ENCODE measurements at places on chromosomes 13 and 19.

DNA sequence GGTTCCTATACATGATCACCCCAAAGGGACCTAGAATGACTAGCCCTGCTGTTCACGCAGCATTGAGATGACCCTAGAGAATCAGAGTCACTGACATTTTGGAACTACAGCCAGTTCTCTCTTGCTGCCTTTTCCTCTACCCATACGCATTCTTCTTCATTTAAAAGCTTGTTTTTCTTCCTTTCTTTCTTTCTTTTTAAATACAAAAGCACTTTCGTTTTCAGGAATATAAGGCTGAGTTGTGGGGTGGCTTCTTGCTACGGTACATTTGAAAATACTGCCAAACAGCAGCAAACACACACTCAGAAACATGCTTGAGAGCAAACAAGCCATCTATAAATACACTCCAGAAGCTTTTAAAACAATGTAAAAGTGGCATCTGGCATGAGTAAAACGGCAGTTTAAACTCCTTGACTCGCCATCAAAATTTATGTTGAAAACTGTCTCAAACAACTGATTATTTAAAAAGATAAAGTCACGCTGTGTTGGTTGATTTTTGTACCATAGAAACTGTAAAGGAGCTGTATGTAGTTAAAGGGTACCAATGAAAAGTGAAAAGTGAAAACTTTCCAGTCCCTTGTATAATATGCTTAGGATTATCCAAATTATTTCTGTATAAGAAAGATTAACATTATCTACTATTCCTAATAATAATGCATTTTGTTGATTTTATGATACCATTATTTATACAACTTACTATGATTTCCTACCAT, 95.6 kb downstream of the PCDH9 start:
- H3K4me3 ChIP-seq = no peak overlapping the region
- H3K27me3 ChIP-seq = no peaks in the 10 kb centered on the region
- peaks cover 6% of the 10 kb centered on the region for H3K4me1 ChIP-seq
- no peaks in the 10 kb centered on the region for H3K36me3 ChIP-seq
- no peak for DNase-seq
- no peak overlapping the region for H3K27ac ChIP-seq

DNA sequence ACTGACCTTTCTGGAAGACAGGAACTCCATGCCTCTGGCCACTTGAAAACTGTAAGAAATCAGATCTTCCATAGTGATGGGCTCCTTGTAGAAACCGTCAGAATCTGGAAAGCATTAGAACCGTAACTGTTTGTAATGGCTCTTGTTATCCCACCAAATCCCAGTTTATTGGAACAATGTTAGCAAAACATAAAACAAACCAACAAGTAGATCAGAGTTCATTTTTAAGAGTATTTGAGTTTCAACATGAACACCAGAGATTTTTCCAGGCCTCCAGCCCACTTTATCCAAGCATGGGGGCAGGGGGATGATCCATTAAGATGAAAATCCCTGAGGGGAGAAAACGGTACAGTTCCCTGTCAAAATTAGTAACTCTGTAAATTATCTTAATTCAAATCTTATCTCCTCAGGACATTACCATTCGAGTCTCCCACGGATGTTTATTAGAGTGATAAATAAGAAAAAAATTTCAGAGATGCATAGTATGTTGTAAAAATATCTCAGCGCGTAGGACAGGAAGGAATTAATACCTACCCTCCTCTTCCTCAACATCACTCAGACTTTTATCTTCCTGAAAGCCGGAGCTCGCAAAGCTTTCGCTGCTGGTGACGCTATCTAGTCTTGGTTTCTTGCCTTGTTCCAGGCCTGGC, 172.5 kb downstream of the FLT1 start:
- no peak overlapping the region for H3K27ac ChIP-seq
- peaks cover 3% of the 10 kb centered on the region for H3K27me3 ChIP-seq
- DNase-seq = no peak

DNA sequence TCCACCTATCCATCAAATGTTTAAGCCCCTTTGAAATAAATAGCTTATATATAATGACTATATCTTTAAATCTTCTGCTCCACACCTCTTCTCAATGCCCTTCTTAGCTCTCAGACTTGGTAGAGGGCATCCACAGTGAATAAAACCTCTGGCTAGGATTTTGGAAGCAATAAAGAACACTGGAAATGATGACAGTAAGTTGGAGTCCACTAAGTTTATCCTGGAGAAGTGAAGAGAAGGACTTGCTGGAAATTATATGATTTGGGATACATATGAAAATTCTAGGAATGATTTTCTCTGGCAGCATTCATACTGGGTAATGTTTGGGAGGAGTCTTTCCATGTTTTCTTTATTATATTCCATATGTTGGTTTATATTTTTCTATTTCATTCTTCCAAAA, 133.5 kb upstream of the KL start:
- peaks cover 2% of the 10 kb centered on the region for H3K27me3 ChIP-seq
- H3K27ac ChIP-seq = no peak overlapping the region
- no peaks in the 10 kb centered on the region for H3K4me1 ChIP-seq

- no peaks in the 10 kb centered on the region for H3K27me3 ChIP-seq
- no peak overlapping the region for H3K4me3 ChIP-seq
- no peaks in the 10 kb centered on the region for H3K36me3 ChIP-seq
- no peaks in the 10 kb centered on the region for H3K4me1 ChIP-seq
- no peak overlapping the region for H3K27ac ChIP-seq
Observed at GRCh38 chr13:93244141-93244917, 17.7 kb downstream of the GPC6 start.

- no peaks in the 10 kb centered on the region for H3K36me3 ChIP-seq
- no peak overlapping the region for H3K27ac ChIP-seq
- H3K27me3 ChIP-seq = peaks cover 39% of the 10 kb centered on the region
- no peak overlapping the region for H3K4me3 ChIP-seq
- peaks cover 11% of the 10 kb centered on the region for H3K4me1 ChIP-seq
Observed at GRCh38 chr13:113288880-113289279, 8.2 kb upstream of the LAMP1 start.

DNA sequence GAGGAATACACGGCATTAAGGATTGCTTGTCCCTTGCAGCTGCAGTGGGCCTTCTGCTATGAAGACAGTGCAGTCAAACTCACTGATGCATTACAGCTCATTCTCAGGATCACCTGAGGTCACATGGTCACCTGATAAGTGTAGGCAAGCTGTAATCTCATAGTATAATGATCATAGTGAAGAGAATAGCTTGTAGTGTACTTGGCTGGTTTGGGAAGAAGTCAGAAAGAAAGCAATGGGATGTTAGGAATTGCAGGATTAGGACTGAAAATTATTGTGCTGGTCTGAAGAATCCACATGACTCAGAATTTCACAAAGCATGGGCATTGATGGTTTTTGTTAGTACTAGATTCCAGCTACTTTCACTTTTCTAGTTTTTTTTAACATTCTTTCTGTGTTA, 76.7 kb downstream of the MBNL2 start:
- no peak for DNase-seq
- no peaks in the 10 kb centered on the region for H3K27me3 ChIP-seq
- peaks cover 1% of the 10 kb centered on the region for H3K36me3 ChIP-seq
- H3K4me3 ChIP-seq = no peak overlapping the region
- no peak overlapping the region for H3K27ac ChIP-seq

GRCh38 chr13:36377826-36378468, 31.8 kb upstream of the SPART start:
- no peak overlapping the region for H3K27ac ChIP-seq
- DNase-seq = no peak
- no peaks in the 10 kb centered on the region for H3K4me1 ChIP-seq
- H3K27me3 ChIP-seq = peaks cover under 1% of the 10 kb centered on the region
- no peak overlapping the region for H3K4me3 ChIP-seq
- H3K36me3 ChIP-seq = no peaks in the 10 kb centered on the region

- H3K4me1 ChIP-seq = peaks cover 9% of the 10 kb centered on the region
- H3K27me3 ChIP-seq = peaks cover 42% of the 10 kb centered on the region
- DNase-seq = no peak
Observed at GRCh38 chr13:23918208-23918607, 20.9 kb upstream of the C1QTNF9B start.

DNA sequence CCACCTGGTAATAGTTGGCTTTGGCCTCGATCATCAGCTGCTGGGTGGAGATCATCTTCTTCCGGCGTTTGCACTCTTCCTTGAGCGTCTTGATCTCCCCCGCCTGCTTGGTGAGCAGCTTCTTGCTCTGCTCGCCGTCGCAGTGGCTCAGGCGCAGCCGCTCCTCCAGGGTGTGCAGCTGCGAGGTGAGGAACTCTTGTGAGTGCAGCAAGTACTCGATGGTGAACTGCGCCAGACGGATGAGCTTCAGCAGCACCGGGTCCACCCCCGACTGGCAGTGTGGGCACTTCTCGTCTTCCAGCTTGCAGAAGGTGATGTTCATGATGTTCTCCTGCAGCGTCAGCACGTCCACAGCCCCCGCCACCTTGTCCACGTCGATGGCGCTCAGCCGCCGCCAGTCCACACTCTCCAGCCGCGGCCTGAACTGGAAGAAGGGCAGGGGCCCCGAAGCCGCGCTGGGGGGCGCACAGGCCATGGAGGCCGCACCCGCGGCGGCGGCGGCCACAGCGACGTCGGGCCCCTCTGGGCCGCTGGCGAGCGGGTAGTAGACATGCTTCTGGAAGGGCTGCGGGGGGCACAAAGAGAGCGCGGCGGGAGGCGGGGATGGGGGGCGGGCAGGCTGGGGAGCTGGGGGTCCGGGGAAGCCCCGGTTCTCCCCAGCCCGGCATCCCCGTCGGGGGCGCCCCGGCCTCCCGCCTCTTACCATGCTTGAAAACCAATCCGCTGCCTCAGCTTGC, 3.0 kb downstream of the DZIP1 start:
- DNase-seq = no peak
- H3K4me3 ChIP-seq = no peak overlapping the region
- H3K27me3 ChIP-seq = peaks cover 55% of the 10 kb centered on the region
- H3K4me1 ChIP-seq = peaks cover 21% of the 10 kb centered on the region

DNA sequence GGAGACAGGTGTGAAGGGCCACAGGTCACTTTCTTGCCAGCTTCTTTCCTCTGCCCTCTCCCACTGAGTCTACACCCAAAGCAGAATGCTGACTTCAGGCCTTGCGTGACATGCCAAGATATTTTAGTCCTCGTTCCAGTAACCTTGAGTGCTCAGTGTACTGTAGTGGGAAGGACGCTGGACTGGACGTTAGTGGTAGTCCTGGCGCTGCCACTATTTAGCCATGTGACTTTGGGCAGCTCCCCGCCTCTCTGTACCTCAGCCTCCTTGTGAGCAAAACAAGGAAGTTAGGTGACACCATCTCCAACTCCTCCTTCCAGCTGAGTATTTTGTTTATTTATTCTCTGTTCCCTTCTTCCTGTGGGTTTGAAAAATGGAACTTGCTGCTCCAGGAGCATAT, 86.1 kb downstream of the FRY start:
- H3K4me3 ChIP-seq = no peak overlapping the region
- H3K27me3 ChIP-seq = no peaks in the 10 kb centered on the region
- peaks cover 19% of the 10 kb centered on the region for H3K4me1 ChIP-seq
- no peak overlapping the region for H3K27ac ChIP-seq
- DNase-seq = no peak

DNA sequence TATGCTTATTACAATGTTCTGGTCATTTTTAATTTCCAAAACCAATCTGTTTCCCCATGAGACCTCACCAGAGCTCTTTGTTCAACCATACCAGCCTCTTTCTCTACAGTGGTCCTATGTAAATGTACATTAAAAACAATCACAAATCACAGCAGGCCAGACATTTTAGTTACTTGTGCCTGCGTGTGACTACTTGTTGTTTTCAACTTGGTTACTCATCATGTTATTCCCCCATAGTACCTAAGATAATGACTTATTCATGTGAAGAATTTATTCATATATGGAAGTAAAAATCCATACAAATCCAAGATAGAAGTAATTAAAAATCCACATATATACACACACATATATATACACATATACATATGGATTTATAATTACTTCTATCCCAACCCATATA, 379.6 kb downstream of the SLITRK6 start:
- H3K4me1 ChIP-seq = no peaks in the 10 kb centered on the region
- H3K27me3 ChIP-seq = no peaks in the 10 kb centered on the region
- H3K36me3 ChIP-seq = no peaks in the 10 kb centered on the region

- H3K4me1 ChIP-seq = peaks cover 52% of the 10 kb centered on the region
- H3K27ac ChIP-seq = no peak overlapping the region
- peaks cover 4% of the 10 kb centered on the region for H3K36me3 ChIP-seq
- peaks cover 2% of the 10 kb centered on the region for H3K27me3 ChIP-seq
- H3K4me3 ChIP-seq = no peak overlapping the region
Observed at GRCh38 chr13:30303269-30303668, 4.1 kb downstream of the KATNAL1 start.

DNA sequence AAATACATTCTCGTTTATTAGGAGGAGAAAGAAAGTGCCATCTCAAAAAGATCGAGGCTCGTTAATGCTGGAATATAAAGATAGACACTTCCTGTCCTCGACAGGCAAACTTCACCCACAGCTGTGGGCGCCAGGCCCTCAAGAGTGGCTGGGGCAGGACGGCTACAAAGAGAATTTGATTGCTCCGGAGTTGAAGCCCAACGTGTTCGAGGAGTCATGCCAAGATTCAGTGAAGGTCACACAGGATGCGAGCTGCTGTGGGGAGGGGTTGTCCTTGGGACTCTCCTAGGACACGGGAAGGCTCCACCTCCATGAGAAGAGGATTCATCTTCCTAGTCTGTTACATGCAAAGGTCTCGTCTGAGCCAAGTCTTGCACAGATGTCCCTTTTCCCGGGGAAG, 16.3 kb upstream of the PTPRS start:
- DNase-seq = no peak
- no peaks in the 10 kb centered on the region for H3K4me1 ChIP-seq
- no peaks in the 10 kb centered on the region for H3K27me3 ChIP-seq
- H3K27ac ChIP-seq = no peak overlapping the region
- H3K4me3 ChIP-seq = no peak overlapping the region

GRCh38 chr13:112069845-112070251, 2.9 kb downstream of the SOX1 start:
- peaks cover 7% of the 10 kb centered on the region for H3K36me3 ChIP-seq
- peaks cover 5% of the 10 kb centered on the region for H3K4me1 ChIP-seq
- DNase-seq = no peak
- no peak overlapping the region for H3K4me3 ChIP-seq

DNA sequence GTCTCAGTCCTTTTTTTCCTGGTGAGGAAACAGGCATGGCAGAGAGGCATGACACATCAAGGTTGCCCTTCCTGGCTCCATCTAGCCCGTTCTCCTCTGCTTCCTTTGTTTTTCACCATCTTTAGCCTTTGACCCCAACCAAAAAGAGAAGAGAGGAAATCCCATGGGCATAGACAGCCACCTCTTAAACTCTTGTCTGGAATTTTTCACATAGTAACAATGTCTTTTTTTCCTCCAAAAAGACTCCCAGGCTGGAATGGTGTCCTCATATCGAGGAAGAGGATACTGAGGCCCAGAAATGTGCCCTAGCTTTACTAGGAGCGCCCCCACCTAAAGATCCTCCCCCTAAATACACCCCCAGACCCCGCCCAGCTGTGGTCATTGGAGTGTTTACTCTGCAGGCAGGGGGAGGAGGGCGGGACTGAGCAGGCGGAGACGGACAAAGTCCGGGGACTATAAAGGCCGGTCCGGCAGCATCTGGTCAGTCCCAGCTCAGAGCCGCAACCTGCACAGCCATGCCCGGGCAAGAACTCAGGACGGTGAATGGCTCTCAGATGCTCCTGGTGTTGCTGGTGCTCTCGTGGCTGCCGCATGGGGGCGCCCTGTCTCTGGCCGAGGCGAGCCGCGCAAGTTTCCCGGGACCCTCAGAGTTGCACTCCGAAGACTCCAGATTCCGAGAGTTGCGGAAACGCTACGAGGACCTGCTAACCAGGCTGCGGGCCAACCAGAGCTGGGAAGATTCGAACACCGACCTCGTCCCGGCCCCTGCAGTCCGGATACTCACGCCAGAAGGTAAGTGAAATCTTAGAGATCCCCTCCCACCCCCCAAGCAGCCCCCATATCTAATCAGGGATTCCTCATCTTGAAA, at the start of gene GDF15:
Gene GDF15 (plus strand): TSS at position 484 of the 868 bp plus-strand sequence. CDS start 32 bp downstream, at position 516.
- H3K36me3 ChIP-seq = no peaks in the 10 kb centered on the region
- peaks cover 53% of the 10 kb centered on the region for H3K27me3 ChIP-seq
- H3K4me1 ChIP-seq = peaks cover 5% of the 10 kb centered on the region
- H3K4me3 ChIP-seq = no peak within 1 kb of the TSS
- no peak for DNase-seq
